Activated naive CD4-positive, alpha-beta T cell treated with anti-CD3 and anti-CD28 coated beads, Interleukin-2, amount 50 U/mL, for 16 hours (primary cell): ENCODE measurements at places on chromosomes 4 and X.

DNA sequence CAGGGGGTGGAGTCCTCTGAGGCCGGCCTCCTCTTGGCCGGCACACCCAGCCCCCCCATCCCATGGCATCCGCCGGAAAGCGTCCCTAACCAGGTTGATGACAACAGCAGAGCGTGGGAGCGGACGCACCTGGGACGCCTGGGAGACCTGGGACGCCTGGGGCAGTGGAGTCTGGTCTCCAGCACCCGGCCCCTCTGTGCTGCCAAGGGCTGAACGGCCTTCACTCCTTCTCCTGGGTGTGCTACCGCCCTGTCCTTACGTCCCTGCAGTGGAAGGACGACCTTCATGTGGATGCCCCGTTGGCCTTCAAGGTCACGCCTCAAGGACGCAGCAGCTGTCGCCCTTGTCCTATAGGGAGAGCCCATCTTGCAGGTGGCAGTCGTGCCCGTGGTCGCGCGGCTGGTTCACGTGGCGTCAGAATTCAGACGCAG, 26.9 kb downstream of the NKX1-1 start:
- DNase-seq, result peak; percentile 7

DNA sequence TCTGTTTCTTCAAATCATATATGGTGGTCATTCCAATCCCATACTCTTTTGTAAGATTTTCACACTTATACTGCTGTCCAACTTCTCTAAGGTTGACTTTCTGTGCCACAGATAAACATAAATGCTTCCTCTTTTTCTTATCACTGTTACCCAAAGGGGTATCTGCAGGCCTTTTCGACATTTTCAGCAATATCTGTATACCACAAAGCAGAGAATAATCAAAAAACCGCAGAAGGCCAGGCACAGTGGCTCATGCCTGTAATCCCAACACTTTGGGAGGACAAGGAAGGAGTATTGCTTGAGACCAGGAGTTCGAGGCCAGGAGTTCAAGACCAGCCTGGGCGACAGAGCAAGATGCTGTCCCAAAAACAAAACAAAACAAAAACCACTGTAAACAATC, 3.1 kb upstream of the RFC1 start:
- DNase-seq, result no peak

- DNase-seq, result no peak
Observed at GRCh38 chrX:111876646-111877045, 665 bp downstream of the TRPC5OS start.

DNA sequence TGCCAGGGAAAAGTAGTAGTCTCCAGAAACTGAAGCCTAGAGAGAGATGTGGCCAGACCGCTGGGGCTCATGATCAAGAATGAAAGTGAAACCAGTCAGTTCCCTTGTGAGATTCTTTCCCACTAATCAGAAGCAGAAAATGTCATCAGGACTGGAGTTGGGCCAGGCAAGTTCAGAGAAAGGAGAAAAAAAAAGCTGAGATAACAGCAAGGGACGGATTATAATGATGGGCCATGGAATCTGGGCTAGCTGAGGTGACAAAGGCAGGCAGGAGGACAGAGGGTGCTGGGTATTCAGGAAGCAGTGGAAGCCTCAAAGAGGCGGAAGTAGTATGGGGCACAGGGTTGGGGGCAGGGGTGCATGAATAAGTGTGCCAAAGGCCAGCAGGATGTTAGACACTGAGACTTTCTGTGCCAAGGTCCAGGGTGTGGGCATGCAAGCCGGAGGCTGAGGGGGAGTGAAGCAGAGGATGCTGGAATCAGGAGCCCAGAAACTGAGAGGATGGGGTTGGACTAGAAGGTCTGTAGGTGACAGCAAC, 2.5 kb downstream of the CXorf38 start:
- DNase-seq, result peak; percentile 12

- peak; percentile 56 for DNase-seq
Observed at GRCh38 chrX:102652031-102652688, 877 bp downstream of the GPRASP1 start.

DNA sequence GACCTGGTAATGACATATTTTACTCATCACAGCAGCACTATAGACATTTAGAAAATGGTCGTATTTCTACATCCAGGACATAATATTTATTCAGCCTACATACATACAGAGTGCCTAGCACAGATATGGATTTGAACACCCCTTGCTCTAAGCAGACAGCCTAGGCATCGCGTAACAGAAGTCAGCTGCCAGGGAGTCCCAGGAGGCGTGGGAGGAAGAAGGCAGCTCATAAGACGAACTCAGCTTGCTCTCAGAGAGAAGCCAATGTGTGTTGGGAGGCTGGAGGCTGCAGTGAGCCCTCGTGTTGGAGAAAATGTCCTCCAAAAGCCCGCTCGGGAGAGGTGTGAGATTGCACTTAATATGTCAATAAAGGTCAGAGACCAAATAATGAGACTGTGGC, 131.6 kb downstream of the BCOR start:
- no peak for DNase-seq

DNA sequence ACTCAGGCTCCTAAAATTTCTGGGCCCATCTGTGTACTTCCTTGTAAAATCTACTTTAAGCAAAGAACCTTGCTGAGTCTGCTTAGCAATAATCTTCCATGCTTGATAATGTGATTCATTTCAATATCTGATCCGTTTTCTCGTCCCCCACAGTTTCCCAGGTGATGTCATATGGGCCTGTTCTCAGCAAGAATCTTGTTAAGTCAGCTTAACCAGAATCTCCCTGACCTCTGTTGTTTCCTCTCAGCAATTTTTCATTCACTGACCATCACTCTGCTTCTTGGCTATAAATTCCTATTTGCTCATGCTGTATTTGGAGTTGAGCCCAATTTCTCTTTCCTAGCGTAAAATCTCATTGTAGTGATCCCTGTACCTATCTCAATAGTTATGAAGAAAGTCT, 13.9 kb downstream of the CSN2 start:
- DNase-seq, result no peak

DNA sequence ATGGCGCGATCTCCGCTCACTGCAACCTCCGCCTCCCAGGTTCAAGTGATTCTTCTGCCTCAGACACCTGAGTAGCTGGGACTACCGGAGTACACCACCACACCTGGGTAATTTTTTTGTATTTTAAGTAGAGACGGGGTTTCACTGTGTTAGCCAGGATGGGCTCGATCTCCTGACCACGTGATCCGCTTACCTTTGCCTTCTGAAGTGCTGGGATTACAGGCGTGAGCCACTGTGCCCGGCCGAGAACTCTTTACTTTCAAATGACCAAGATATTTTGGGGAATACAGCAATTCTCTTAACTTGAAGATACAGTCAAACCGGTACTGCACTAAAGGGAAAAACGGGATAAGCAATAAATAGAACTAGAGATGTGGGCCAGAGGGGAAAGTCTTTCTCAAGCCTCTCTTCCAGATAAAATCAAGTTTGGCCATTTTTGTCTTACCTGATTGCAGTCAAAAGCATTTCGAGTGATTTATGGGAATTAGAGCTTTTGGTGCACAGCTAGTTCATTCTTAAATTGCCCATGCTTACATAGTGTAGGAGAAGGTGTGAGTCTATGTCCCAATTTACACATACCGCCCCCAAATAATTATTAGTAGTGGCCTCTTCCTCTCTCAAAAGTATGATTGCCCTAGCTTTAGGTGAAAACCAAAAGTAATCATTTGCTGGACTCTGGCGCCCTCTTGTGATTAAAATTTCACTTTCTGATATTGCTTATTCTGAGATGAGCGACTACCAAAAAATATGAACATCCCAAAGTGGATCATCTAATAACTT, 53.2 kb upstream of the ABCG2 start:
- peak; percentile 22 for DNase-seq

GRCh38 chrX:10634392-10635161, 14.2 kb upstream of the MID1 start:
- no peak for DNase-seq

- no peak for DNase-seq
Observed at GRCh38 chrX:11967986-11968869, 170.0 kb upstream of the FRMPD4 start.

- DNase-seq, result no peak
Observed at GRCh38 chrX:105754286-105754964, 67.9 kb upstream of the NRK start.

- no peak for DNase-seq
Observed at GRCh38 chr4:98421111-98421510, 159.9 kb downstream of the RAP1GDS1 start.

- no peak for DNase-seq
Observed at GRCh38 chr4:123547216-123548165, 150.9 kb downstream of the SPRY1 start.

- no peak for DNase-seq
Observed at GRCh38 chr4:134018846-134019245, 182.7 kb downstream of the PABPC4L start.

GRCh38 chr4:165308606-165309005, 18.9 kb upstream of the MSMO1 start:
- no peak for DNase-seq

DNA sequence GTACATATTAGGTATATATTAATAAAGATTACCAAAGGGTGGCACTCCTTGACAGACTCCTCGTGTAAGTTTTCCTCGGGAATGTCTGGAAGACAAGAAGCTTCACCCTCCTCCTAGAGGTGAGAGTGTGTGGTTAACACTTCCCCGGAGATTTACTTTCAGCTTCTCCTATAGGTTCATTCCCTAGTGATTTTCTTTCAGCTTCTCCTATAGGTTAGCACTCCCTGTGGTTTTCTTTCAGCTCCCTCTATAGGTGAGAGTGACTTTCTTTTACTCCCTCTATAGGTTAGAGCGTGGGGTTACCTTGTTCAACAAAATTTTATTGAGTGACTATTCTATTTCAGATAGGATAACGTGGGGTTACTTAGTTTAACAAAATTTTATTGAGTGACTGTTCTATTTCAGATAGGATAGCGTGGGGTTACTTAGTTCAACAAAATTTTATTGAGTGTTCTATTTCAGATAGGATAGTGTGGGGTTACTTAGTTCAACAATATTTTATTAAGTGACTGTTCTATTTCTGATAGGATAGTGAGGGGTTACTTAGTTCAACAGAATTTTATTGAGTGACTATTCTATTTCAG, 106.0 kb upstream of the PLAC1 start:
- DNase-seq, result no peak

GRCh38 chr4:178917756-178918155, 1475.5 kb upstream of the AGA start:
- DNase-seq, result no peak

GRCh38 chr4:182192511-182193181, 50.6 kb upstream of the TENM3 start:
- no peak for DNase-seq

DNA sequence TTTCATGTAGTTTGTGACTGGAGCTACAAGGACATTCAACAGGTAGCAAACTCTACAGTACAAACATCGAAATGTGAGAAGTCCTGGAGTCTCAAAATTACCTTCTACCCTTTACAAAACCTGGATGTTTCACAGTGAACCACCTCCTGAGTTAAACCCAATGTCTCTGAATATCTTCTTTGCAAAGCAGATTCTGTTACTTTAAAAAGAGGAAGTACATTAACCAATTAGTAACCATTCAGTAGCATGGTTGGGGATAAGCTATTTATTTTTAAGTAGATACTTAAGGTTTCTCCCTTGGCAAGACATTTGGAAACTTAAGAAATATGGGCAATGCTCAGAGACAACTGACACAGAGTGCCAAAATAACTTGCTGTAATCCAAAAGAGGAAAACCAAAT, 371.9 kb upstream of the NWD2 start:
- no peak for DNase-seq

GRCh38 chr4:46886711-46887110, 22.3 kb downstream of the COX7B2 start:
- DNase-seq, result no peak
